ENCODE measurements at places on chromosomes 4 and X.

DNA sequence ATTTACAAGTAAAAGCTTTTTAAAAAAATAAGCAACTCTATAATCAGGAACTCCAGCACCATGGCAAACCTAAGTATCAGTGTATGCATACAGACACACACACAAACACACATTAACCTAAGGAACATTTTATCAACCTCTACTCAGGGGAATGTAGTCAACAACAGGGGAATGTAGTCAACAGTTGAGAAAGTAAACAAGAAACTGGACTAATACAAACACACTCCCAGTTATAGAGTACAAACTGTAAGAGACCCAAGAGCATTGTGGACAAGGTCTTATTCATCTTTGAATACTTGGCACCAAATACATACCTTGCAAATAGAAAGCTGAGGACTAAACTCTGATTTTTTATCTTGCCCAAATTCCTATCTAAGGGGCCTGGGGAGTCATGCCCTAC is 36.2 kb downstream of the PAPSS1 start:
- DNase-seq: no peak

DNA sequence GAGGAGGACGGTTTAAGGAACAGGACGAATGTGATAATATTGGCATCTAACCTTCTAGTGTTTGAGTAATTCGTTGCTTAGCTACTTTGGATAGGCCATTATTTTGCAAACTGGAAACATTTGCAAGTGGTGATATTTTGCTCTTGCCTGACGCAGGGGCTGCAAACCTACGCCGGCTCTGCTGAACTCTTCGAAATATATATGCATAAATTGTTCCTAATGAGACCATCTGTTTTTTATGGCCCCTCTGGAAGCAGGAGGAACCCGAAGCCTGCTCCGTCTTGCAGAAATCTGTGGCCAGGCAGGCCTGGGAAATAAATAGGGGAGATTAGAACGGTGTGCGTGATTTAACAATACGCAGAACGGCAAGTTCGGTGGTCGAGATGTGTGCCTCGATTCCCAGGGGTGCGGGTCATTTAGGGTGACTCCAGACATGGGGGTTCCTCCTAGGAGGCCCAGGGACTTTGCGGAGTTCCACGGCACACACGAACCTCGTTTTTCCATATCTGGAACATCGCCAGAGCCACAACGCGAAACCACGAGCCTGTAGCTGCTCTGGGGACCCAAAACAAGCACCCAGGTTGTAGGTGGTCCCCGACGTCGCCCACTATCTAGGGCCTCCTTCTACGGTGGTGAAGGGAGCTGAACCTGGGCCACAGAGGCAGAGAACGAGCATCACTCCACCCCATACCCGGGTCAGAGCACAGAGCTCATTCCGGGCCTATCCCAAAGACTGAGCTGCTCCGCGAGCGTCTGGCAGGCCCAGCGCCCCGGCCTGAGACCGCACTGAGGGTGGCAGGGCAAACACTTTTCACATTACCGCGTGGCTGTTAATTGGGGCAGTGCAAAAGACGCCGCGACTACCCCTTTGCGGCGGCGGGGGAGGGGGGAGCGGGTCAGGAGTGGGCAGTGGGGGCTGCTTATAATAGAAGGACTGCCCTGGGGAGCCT is 89.7 kb downstream of the BCOR start:
- no peak for DNase-seq

DNA sequence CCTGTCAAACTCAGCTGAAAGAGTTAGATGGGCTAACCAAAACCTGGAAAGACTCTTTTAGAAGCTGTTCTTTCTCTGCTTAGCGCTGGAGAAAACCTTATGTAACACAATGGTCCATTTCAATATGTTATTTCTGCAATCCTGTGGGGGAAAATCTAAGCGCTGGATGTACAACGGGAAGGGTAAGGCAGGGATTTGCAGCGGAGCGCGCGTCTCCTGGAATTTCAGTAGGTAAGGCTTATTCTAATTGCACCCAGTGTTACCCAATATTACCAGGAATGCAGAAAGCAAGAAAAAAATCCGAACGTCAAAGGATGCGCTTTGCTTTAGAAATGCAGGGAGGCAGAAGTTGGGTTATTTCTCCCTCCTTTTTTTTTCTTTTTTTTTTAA is 2.0 kb downstream of the HS3ST1 start:
- no peak for DNase-seq

DNA sequence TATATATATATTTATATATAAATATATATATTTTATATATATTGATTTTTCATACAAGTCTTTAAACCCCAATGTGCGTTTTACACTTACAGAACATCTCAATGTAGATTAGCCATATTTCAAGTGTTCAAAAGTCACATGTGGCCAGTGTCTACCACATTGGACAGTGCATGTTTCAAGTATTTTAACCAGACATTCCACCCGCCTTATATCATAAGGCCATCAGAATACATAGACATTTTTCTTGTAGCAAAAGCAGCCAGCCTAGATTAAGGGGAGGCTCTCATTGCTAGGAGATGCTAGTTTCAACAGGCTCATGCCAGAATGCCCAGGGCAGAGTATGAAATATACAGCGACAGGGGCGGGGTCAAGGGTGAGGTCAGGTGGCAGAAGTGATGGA is 202.0 kb downstream of the NR3C2 start:
- DNase-seq: no peak

DNA sequence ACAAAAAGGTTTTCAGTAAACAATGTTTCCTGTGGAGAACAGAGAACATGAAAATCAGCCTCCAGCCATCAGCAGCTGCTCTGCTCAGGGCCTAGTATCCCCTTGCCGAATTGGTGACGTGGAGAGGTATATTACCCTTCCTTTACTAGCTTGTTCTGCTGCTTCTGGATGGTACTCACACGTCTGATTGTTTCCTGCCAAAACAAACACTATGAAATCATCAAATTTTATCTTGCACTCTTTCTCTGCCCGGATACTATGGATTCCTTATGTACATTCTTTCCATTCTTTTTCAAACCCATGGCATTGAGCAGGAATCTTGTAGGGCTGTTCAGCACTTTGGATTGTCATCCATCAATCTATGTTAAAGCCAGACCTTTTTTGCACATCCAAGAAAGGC is 18.8 kb upstream of the METAP1 start:
- no peak for DNase-seq

DNA sequence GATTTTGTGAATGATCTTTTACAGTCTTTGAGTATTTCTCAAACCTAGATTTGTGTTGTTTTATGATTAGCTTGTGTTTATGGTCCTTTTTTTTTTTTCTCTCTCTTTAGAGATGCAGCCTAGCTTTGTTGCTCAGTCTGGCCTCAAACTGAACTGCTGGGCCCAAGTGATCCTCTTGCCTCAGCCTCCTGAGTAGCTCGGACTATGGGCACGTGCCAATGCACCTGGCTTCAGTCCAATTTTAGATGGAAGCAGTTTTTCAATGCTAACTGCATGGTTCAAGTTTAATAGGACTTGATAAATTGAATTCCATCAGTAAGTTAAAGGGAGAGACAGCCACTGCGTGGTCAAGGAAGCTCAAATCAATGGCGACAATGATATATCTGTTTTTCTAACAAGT is 3.8 kb upstream of the FGG start:
- no peak for DNase-seq

DNA sequence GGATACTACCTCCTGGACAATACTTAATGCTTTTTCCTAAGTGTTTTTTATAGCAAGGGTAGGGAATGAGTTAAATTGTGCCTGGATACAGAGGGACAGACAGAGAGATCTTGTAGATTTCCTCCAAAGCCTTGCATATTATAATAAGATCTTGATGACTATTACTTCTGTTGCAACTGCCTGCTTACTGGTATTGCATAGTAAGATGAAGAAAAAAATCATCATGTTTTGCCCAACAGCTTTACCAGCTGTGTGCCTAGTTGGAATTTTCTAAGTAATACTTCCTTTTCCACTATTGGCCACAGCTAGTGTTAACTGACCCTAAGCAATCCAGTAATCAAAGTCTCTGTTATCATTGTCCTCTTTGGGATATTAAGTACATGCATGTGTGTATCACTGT is 139.0 kb downstream of the DCK start:
- DNase-seq: no peak

Measured in activated naive CD4-positive, alpha-beta T cell treated with anti-CD3 and anti-CD28 coated beads, Interleukin-2, amount 10 ng/mL, durations not matched to agents 7 days and 5 days (primary cell).